Stimulated activated CD8-positive, alpha-beta memory T cell treated with anti-CD3 and anti-CD28 coated beads, Interleukin-12 subunit alpha, Interleukin-12 subunit beta, amount 100 ng/mL, for 1 hour (primary cell): ENCODE measurements at places on chromosomes 5 and 9.

GRCh38 chr5:114361724-114362196, at the start of gene KCNN2:
Gene KCNN2, plus strand, starts transcription at chr5:114362070. Its CDS starts 70 bp downstream, at chr5:114362140.
- DNase-seq = no peak

DNA sequence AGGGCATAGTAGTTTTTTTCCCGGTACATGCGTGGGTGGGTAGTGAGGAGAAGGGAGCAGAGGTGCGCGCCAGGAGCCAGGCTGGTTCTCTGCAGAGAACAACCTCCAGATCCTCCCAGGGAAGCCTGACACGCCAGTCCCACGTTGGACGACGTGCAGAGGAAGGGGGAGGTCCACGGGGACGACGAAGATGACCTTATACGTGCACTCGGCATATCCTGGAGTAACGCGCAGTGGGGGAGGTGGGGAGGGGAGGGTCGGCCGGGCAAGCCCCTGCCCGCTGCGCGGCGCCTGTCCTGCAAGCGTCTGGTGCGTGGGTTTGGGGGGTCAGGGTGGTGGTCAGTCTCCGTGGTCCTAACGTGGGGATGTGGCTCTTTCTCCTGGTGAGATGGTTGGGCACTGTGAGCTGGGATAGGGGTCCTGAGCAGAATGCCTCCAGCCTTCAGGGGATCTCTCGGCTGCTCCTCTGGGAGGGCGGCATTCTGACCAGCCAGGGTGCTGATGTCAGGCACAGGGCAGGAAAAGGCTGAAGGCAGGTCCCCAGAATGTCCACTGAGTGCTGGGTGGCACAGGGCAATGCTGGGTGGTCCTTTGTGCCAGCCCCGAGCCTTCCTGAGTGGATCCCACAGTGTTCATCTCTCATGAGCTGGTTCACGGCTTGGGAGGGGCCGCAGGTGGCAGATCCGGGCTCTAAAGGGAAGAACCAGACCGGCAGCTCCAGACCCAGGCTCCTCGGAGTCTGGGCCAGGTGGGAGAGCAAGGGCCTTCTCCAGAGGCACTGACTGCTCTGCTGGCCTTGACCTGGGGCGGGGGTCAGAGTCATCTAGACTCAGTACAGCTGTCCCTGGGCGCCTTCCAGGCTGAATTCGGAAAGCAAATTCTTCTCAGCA, 10.5 kb upstream of the SCGB3A1 start:
- DNase-seq = no peak

- DNase-seq = no peak
Observed at GRCh38 chr9:112140936-112141335, 34.2 kb downstream of the SUSD1 start.

DNA sequence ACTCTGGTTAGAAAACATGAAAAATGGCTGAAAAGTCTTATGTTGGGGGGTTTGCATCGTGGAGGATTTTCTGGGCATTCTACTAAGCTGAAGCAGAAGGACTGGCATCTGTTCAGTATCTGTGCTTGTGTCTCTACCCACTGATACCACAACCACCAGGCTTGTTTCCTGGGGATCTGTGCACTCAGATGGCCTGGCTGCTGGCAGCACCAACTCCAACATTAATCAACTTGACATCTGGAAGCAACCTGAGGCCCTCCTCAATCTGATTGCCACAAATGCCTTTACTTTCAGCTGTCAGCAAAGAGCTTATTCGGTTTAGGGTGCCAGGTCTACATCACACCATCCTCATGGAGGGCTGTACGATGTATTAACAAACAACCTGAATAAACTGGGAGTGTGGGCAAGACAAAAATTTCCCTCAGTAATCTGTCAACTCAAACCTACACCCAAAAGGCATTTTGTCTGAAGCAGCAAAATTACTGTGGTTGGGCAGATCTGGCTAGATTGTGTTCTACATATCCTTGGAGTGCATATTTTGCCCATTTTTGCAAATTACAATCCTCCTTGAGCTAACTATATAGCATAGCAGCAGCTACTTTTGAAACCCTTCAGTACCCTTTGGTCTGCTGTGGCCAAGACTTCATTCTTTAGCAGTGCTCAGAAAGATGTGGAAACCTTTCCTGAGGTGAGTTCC, 74.6 kb downstream of the FOXD1 start:
- no peak for DNase-seq

GRCh38 chr5:92119110-92119509, 736.0 kb upstream of the ARRDC3 start:
- no peak for DNase-seq

GRCh38 chr9:135994501-135995192, 33.5 kb upstream of the UBAC1 start:
- no peak for DNase-seq
